ENCODE measurements at places on chromosomes 11 and 22.

GRCh38 chr11:69172674-69173073 lies 16.9 kb downstream of the SMIM38 start:
- DNase-seq, result no peak

DNA sequence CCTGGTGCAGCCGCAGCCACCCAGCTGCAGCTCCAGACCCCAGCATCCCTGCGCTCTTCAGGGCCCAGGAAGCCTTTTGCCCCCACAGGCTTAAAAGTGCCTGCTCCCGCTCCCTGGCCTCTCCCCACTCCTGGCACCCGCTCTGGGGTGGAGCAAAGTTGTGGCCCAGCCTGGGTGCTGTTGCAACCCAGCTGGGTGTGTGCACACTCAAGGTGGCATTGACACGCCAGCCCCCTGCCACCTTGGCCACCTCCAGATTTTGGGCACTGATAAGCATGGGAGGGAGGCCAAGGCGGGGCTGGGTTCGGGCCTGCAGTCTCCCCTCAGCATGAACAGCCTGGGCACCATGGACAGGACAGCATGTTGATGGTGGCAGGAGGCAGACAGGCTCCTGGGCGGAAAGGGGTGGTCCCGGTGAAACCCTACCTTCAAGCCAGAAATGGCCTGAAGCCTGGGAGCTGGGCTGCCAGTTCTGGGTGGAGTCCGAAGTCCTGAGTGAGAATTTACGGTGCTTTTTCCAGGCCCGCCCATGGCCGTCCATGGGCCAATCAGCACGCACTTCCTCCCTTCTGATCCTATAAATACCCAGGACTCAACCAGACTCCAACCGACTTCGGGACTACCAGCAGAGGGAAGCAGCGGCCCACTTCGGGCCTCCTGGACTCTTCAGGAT lies 23.6 kb upstream of the RNASEH2C start:
- DNase-seq, result no peak

DNA sequence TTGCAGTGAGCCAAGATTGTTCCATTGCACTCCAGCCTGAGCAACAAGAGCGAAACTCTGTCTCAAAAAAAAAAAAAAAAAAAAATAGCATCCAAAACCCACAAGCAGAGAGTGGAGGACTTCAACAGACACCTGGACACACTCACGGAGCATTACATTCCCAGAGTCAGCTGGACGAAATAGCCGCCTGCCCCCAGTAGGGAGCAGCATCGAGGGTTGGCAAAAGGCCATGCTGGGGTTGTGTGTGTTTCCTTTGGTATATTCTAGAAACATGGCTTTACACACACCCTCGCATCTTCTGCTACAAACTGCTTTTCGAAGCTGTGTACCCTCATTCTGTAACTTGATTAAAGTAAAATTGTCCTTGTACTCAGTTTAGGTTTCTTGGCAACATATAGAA lies 5.3 kb downstream of the ADA2 start:
- no peak for DNase-seq

DNA sequence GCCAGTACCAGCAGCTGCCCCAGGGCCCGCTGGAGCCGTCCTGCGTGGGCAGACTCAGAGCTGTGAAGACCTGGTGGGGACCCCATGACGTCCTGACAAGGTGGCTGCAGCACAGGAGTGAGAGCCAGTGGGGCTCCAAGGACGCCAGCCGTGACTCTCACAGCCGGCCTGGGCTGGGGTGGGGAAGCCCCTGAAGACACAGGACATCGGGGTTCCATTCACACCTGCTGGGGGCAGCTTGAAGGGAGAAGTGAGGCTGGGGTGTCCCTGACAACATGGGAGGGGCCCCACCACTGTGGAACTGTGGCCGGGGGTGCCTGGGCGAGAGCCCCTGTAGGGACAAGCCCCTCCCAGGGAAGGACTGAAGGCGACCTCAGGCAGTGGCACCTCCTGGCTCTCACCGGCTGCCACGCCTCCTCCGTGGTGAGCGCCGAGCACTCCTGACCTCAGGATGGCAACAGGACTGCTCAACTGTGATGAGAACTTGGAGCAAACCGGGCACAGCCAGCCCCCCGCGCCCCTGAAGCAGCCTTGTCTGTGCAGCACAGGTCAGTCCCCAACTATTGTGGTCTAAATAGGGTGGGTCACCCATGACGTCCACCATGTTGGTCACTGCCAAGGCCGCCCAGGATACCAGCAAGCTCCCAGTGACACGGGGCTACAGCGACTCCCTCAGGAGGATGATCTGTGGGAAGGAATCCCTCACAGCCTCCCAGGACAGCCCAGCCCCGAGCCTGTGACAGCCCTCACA lies 22.7 kb upstream of the IL17REL start:
- no peak for DNase-seq

DNA sequence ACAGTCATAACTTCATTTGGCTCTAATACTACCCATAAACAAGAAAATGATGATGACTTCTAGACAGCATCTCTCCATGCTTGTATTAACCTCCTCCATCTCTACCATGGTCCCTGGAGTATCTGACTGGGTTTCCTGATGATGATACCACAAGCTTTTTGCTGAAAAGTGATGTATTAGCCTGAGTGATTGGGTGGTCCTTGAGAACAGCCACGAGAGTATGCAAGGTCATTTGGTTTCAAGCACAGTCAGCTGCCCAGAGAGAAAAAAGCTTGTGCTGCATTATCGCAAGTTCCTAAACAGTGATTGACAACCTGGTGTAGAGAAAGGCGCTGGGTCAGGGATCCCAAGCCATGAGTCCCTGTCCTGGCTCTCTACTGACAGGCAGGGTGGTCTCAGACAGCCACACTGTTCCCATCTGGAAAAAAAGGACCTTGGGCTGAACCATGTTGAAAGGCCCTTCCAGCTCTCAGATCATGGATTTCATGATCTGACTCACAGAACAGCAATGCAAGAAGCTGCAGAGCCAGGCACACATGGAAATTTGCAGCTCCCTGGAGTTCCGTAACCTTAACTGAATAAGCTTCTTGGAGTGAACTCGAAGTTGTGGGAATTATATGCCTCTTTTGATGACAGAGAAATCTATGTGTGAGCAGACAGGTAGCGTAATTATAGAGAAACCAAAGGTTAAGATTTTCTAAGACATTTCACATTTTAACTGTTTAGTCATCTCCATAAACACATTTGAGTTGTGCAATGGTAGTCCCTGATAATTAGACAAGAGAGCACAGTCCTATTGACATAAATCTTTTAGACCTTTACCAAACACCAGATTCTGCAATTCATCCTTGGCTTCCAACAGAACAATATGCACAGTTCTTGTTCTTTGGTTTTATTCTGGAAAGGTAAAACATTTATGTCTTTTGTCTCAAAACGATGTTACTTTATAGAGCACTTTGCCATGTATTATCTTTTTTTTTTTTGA lies 54.1 kb upstream of the UBASH3B start:
- peak; percentile 53 for DNase-seq
